Hypothalamus (tissue), 51 donors: ENCODE measurements at places on chromosomes 13 and 19.

- DNase-seq = peak; percentile 50
Observed at GRCh38 chr19:1302533-1303239, 17.0 kb downstream of the EFNA2 start.

GRCh38 chr19:50419022-50419579 lies 363 bp downstream of the SPIB start:
- no peak for DNase-seq

DNA sequence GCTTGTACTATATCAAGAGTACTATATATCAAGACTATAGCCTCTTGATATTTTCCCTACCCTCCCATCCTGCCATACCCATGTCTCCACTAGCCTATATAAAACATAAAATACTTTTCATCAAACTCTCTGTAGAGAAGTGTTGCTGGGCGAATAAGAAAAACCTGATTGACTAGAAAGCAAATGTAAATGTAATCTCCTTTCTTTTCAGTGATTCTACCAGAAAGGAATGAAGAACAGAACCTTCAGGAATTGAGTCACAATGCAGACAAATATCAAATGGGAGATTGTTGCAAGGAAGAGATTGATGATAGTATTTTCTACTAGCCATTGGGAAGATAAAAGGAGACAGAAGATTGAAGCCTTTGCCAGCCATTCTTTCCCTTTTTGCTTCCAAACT lies 89.2 kb downstream of the KCNRG start:
- DNase-seq = no peak

DNA sequence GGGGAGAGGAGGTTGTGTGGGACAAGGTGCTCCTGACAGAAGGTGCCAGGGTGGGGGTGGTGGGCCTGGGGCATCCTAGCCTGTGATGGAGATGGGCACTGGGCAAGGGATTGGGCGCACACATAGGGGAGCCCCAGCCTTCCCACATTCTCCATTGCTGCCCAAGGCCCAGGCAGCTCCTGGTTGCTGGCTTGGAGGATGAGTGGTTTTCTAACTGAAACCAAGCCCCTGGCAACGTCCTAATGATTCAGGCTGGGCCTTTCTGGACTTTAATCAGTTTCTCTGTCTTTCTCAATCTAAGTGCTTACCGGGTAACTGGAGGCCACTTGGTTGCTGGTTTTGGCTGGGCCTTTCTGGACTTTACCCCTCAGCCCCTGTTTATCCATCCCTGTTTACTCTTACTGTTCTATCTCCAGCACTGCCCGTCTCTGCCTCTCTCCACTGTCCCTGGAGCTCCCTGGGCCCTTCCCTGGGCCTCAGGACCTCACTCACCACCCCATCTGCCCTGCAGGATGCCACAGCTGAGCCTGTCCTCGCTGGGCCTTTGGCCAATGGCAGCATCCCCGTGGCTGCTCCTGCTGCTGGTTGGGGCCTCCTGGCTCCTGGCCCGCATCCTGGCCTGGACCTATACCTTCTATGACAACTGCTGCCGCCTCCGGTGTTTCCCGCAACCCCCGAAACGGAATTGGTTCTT lies 354 bp downstream of the CYP4F3 start:
- DNase-seq = no peak

GRCh38 chr13:111177081-111177711 lies 62.1 kb downstream of the ARHGEF7 start:
- DNase-seq = peak; percentile 30

- peak; percentile 94 for DNase-seq
Observed at GRCh38 chr19:10478903-10479384, 24.2 kb downstream of the KEAP1 start.

GRCh38 chr19:50053119-50053518 lies 27.3 kb downstream of the ZNF473 start:
- no peak for DNase-seq

GRCh38 chr19:18457483-18458331 lies 19.8 kb upstream of the ISYNA1 start:
- no peak for DNase-seq

DNA sequence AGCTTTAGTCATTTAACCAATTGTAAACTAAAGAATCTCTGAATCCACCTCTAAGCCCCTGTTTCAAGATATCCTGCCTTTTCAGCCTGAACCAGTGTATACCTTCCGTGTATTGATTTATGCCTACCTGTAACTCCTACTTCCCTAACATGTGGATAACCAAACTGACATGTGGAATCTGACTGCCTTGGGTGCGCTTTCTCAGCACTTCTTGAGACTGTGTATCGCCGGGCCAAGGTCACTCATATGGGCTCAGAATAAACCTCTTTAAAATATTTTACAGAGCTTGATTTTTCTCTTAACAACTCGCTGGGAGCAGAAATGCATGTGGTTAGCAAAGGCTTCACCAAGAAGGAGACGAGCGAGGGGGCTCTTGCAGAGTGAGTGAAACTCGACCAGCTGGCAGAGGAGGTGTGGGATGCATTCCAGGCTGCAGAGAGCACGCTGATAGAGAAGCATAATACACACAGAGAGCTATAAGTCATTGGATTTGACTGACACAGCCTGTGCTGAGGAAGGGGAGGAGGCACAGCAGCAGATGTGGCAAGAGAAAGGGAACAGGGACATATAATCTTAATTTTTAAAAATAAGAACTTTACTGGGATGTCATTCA lies 268.2 kb upstream of the MAB21L1 start:
- no peak for DNase-seq

DNA sequence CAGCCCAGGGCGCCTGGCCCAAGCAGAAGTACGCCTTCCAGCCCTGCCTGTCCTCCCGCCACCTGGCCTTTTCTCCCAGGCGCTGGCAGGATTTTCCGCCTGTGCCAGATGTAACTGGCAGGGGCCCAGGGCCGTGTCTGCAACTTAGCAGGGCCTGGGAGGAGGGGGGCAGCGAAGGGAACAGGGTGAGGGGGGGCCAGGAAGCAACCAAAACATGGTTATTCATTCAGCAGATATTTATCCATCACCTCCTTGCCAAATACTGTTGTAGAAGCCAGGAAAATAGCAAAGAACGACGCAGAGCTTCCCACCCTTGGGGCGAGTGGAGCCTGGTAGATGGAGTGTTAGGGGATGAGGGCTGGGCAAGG lies 5.6 kb downstream of the TLE6 start:
- DNase-seq = peak; percentile 61

- no peak for DNase-seq
Observed at GRCh38 chr13:88801361-88801760, 1130.2 kb downstream of the SLITRK5 start.

DNA sequence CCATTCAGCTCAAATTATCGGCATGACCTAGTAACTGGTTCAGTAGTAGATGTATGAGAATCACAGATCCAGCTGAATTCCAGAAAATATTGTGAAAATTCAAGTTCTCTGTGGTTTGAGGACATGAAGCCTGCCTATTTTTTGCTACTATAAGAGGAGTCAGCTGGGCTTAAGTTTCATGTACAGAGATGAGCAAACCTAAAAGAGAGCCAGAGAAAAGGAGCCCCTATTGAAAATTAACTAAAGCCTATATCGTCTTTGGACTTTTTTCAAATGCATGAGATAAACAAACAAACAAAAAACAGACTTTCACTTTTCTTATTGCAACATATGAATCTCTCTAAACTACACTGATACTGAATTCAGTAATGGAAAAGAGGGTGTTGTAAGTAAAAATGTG lies 106.8 kb upstream of the SPRY2 start:
- no peak for DNase-seq

DNA sequence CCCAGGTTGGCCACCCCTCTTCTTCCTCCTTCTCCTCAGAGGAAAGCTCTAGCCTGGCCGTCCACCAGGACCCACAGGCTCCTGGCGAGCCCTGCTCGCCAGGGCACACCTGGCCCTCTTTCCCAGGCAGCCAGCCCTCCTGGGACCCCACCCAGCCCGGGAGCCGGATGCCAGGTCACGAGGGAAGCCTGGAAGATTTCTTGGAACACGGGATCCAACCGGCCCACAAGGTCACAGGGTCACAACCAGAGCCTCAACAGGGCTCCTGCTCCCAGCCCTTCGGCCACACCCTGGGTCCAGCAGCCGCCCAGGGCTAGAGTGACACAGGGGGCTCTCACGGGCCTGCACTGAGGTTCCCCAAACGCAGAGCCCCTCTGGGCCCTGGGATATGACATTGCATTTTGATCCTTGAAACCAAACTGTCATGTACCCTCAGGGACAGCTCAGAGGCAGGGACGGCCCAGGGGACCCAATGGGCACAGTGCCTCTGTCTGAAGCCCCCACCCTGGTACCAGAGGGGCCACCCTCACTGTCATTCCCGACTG lies 5.5 kb downstream of the MKNK2 start:
- DNase-seq = no peak

DNA sequence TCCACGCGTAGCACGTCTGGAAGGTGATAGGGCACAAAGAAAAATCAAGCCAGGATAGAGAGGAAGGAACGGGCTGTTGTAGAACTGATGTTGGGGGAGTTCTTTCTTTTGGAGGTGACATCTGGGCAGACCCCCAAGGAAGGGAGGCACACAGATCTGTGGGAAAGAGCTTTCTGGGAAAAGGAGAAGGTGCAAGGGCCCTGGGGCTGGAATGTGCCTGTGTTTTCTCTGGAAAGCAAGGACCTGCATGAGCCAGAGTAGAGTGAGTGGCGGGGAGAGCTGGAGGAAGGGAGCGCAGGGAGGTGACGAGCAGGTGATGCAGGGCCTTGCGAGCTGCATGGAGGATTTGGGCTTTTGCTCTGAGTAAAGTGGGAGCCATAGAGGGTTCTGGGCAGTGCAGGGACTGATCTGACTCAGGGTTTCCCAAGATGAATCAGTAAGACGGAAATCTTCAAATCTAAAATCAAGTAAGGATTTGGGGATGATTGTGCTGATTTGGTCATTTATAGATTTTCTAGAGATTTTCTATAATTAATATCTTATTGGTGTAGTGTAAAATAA lies 30.8 kb downstream of the SMARCA4 start:
- DNase-seq = no peak

DNA sequence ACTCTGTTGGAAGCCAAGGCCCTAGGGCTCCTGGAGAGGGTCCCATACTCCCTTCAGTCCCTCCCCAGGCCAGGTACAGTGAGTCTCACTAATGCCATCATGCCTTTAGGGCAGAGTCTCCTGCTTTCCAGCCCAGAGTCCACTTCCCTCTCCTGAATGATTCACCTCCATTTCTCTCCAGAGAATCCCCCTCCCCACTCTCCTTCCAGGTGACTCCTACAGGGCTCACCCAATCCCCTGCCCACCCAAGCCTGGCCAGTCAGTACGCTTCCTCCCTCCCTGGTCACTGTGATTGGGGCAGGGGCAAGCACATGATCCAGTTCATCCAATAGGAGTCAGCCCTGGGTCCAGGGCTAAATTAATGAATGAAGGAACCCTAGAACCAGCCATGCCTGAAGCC lies 35.0 kb upstream of the PNMA8B start:
- DNase-seq = no peak

- no peak for DNase-seq
Observed at GRCh38 chr13:84025824-84026223, 143.6 kb upstream of the SLITRK1 start.

DNA sequence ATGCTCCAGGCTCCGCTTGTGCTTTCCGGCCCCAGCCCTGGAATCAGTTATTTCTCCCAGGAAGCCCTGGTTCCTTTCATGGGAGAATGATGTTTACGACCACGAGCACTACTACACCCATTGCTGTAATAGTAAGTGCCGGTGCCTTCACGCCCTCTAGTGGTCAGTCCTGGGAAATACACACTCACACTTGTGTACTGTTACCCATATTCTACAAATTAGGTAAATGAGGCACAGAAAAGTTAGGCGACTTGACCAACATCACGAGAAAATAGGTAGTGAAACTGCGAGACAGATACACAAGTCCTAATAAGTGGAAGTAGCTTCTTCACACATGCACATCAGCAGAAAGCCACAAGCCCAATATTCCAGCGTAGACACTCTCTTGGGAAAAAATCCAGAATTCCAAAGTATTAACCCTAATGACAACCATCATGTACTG lies 21.7 kb downstream of the CEACAM21 start:
- no peak for DNase-seq

- no peak for DNase-seq
Observed at GRCh38 chr19:18839465-18840287, 7.9 kb downstream of the UPF1 start.

- DNase-seq = no peak
Observed at GRCh38 chr19:19487077-19487949, 28.0 kb downstream of the TSSK6 start.

DNA sequence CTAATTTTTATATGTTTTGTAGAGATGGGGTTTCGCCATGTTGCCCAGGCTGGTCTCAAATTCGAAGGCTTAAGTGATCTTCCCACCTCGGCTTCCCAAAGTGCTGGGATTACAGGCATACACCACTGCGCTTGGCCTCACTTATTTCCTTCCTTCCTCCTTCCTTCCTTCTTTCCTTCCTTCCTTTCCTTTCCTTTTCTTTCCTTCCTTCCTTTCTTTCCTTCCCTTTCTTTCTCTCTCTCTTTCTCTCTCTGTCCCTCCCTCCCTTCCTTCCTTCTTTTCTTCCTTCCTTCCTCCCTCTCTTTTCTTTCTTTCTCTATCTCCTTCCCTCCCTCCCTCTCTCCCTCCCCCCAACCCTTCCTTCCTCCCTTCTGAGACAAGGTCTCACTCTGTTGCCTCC lies 36.8 kb downstream of the TRPM4 start:
- no peak for DNase-seq

- DNase-seq = no peak
Observed at GRCh38 chr13:95444006-95444730, 108.4 kb upstream of the CLDN10 start.

DNA sequence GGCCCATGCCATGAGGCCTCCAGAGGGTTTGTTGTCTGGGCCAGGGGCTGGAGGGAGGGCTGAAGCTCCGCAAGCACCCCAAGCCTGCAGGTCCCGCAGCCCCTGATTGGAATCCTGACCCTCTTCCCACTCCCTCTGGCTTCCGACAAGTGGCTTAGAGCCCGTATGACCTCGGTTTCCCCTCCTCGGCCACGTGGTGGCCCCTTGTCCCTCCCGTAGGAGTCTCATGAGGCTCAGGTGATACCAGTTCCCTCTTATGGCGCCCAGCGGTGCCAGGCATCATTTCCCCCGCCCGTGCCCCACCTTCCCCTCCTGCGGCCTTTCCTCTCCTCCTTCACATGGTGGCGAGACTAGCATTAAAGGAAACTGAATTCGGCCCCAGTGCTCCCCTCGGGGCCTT lies 6.1 kb downstream of the THOP1 start:
- no peak for DNase-seq

GRCh38 chr13:49669735-49670309 lies 21.5 kb downstream of the EBPL start:
- no peak for DNase-seq
